ENCODE measurements at places on chromosomes 3 and 15. TPM values are rescaled to one million over a fixed set of nuclear protein-coding genes. Genes with fewer than 3 reads are reported as not detected.

RTP4 gene
- not detected for total RNA-seq

GOLGA6L10 gene
- total RNA-seq: 0.28 TPM

STRIT1 gene
- not detected for total RNA-seq

- H3K27ac ChIP-seq: no peak overlapping the region
- H3K4me3 ChIP-seq: no peak overlapping the region
- H3K27me3 ChIP-seq: no peaks in the 10 kb centered on the region
Observed at GRCh38 chr3:124942613-124943012, 8.1 kb upstream of the MUC13 start.

GRCh38 chr3:128874481-128875180 is 4.8 kb upstream of the ACAD9 start:
- H3K27ac ChIP-seq: no peak overlapping the region
- peaks cover 4% of the 10 kb centered on the region for H3K36me3 ChIP-seq
- H3K4me3 ChIP-seq: no peak overlapping the region
- no peak for DNase-seq
- H3K27me3 ChIP-seq: peaks cover 15% of the 10 kb centered on the region

DNA sequence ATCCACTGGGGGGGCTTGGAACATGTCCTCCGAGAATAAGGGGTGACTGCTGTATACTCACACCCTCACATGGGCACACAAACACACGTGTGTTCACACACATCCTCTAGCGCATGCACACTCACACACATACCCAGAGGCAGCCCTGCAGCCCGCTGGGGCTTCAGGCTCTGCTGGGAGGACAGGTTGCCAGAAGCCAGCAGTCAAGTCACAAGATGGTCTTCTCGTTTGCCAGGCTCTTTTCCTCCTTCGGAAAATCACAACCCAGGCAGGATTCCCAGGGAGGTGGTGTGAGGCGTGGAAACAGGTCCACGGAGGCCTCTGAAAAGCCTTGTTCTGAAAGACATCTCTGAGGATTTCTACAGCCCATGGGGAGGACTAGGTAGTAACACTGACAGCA is 26.8 kb downstream of the MEGF11 start:
- no peak overlapping the region for H3K27ac ChIP-seq
- H3K36me3 ChIP-seq: no peaks in the 10 kb centered on the region
- no peak for DNase-seq
- no peaks in the 10 kb centered on the region for H3K27me3 ChIP-seq
- no peaks in the 10 kb centered on the region for H3K4me1 ChIP-seq
- H3K4me3 ChIP-seq: no peak overlapping the region
